ENCODE measurements at places on chromosomes 12 and 14.

GRCh38 chr12:75479963-75480461 lies 543 bp upstream of the GLIPR1 start:
- DNase-seq, result no peak

GRCh38 chr12:30746190-30746589 lies 8.6 kb downstream of the CAPRIN2 start:
- DNase-seq, result no peak

- DNase-seq, result no peak
These were observed 1.9 kb downstream of the PPP1R12A start for GRCh38 chr12:79933043-79933442.

DNA sequence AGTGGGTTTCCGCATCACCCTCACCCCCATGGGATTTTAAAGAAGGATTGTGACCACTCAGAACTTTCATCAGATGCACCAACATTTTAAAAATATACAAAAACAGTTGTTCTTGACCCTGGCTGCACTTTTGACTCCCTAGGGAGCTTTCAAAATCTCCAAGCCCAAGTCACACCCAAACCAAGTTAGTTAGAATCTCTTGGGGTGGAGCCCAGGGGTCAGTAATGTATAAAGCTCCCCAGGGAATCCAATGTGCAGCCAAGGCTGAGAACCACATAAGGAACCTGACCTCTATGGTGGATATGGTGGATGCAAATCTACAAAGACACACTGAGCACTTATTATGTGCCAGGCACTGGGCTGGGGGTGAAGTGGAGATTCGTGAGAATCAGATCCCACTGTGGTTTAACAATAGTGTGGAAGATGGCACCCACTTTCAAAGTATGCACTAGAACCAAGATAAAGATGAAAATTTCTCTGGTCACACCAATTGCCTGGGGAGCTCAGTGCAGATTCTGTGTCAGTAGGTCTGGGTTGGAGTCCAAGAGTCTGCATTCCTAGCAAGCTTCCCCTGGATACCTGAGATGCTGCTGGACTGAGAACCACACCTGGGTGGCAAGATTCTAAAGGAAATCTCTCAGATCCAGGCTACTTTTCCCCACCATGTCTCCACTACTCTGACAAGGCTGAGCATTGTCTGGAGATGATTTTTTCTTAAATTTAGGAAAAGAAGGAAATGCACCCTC lies 18.9 kb upstream of the CMKLR1 start:
- DNase-seq, result no peak

DNA sequence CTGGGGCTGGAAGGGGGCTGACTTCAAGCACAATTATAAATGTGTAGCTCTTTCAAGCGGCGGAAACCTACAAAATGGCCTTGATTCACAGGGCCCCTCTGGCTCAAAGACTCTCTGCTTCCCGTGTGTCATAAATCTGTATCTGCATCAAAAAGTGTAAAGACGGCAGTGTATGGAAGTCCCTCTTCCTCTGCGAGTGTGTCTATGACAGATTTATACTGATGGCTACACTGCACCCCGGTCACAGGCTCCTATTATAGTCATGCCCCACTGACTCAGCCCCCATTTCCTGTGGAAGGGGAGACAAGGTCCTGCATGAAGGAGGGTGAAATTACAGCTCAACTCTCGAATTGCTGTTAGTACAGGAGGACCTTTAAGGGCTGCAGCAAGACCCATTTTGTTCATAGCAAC lies 68.6 kb downstream of the HMGA2 start:
- no peak for DNase-seq

DNA sequence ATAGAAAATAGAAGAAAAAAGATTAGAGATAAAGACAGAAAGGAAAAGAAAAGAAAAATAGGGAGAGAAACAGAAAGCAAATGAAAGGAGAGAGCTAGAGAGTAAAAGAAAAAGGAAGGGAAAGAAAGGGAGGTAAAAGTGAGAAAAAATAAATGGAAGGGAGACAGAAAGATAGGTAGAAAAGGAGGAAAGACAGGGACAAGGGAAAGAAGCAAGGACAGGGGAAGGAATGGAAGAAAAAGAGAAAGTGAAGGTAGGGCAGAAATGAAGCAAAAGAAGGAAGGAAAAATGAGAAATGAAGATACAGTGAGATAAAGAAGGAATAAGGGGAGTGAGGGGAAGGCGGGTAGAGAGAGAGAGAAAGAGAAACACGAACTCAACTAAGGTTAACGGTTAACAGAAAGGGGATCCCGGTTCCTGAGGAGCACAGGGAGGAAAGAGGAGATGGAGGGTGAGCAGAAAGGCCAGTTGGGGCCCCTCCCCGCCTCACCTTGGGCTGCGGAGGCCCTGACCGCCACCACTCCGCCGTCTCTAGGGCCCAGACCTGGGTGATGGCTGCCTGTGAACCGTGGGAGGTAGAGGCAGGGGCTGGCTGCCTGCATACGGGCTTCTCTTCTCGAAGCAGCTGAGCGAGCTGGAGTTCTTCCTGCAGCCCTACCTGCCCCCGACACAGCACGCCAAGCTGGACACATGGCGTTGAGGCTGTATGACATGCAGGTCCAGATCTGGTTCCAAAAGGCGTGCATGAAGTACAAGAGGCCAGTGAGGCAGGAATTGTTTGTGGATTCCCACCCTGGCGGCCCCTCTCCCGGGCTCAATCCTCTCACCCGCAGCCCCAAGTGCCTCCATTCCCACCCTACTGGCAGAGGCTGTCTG lies 59.5 kb downstream of the SMUG1 start:
- DNase-seq, result no peak

GRCh38 chr14:24775950-24776349 lies 142.0 kb upstream of the GZMB start:
- DNase-seq, result no peak

- DNase-seq, result no peak
These were observed 99.5 kb downstream of the SETD3 start for GRCh38 chr14:99380991-99381687.
